AG10803 (cell line): ENCODE measurements at places on chromosomes 1 and 21.

DNA sequence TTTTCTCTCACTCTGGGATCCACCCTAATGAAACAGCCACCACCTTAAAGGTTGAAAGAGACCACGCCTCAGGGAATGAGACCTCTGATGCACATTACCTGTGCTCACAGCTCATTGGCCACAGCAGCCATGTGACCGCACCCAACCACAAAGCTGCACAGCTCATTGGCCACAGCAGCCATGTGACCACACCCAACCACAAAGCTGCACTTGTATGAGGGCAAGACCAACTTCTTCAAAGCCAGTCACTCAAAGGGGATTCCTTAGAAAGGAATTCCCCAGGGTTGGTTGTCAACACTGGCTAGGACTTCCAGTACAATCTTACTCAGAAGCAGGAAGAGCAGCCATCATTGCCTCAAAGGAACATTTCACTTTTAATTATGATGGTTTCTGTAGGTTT, 43.6 kb upstream of the PDE9A start:
- no peak for DNase-seq

DNA sequence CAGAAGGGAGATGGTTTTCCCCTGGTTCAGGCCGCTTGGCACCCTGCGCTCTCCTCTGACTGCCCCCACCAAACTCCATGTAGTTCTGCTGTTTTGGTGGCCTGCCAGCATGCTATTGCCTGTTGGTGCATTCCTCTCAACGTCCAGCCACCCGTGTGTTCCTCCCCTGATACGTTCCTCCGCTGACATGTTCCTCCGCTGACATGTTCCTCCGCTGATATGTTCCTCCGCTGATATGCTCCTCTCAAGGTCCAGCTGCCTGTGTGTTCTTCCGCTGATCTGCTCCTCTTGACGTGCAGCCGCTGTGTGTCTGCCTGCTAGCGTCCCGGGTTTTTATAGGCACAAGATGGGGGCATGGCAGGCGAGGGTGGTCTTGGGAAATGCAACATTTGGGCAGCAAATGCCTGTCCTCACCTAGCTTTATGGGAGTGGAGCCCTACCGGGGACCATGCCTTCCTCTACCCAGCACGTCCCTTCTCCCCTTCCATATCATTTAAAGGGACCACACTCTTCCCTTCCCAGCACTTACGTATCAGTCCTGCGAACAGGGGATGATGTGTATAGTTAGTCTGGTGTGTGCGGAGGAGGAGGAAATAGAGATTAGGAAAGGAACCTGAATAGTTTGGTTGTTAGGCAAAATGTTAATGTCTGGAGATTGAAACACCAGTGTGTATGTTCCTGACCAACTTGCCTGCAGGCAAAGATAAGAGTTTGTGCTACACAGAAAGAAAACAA, 40.6 kb upstream of the PLA2G5 start:
- DNase-seq = no peak

DNA sequence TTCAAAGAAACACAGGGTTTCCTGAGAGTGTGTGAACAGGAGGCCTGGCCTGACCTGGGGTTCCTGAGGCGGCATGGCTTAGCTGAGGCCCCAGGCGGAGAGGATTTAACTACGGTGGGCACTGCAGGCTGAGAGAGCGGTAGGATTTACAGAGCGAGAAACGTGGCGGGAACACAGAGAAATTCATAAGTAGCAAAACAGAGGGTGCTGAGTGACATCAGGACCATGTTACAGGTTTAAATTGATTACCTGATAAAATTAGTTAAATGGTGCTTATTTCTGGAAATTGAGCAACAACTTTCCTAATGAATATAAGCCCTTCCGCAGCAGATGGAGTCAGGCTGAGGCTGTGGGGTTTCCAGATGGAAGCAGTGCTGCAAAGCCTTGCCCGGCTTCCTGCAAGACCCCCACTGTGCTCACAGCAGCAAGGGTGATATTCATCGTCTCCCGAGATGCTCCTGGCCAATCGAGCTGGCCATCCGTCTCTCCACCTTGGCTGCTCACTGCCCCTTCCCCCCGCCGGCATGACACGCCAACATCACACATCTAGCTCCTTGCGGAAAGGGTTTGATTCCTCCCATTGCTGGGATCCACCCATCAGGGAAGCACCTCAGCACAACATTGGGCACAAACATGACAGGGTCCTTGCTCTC, 69.4 kb upstream of the MORC3 start:
- DNase-seq = no peak

- no peak for DNase-seq
Observed at GRCh38 chr1:194084755-194085154, 898.3 kb upstream of the B3GALT2 start.

DNA sequence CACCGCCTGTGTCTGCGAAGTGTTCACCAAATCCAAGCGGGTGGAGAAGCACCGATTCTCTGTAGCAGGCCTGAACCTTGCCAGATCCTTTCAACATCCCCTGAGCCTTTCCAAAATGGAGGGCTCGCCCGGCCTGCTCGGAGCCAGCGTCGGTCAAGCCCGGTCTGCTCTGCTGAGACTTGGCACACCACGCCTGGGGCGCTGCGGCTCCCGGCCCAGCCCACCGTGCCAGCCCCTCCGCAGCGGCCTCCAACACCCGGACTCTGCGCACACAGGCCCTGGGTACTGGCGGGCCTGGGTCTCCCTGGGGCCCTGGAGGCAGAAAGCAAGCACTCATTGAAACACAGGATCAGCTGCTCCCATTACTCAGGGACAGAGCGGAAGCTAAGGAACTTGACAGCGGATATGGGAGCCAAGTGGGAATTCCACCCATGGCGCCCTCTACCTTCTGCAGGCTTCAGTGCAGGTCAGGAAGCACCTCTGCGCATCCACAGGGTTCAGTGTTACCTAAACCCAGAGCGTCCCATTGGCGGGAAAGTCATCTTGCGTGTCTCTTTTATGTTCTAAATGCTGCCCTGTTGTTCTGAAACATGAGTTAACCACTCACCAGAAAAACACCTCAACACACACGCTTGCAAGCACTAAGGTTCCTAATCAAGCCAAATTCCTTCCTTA, 159.9 kb downstream of the ZBTB18 start:
- no peak for DNase-seq
